ENCODE measurements at places on chromosomes 5 and 9.

DNA sequence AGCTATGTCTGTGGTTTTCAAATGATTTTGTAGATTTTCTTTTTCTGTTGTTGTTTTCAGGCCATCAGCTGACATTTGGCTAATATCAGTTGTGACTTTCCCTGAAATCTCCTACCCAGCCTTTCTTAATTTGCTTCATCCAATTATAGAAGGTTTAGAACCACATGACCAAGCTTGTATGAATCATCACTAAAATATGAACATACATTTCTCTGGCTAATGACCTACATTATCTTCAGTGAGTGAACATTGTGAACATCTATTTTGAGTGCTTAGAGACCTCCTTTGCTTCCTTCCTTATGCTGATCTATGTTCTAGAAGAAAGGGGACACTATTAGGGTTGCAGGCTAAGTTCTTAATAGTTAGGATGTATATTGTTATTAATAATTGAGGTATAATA lies 532.5 kb downstream of the RAB3C start:
- DNase-seq = no peak

DNA sequence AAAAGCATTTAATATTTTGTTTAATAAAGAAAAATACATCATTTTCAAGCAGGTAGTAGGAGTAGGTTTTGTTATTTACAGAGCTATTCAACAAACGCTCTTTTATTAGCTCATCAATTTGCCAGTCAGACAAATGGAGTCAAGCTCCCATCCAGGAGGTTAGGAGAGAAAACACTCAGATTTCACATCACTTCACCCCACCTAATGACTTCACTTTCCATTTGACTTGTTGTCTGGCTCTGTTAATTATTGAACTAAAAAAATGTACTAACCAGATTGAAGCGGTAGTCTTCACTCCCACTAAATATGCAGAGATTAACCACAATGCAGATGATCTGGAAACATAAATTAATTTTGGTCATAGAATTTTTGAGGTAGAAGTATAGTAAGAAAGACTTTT lies 193.6 kb upstream of the VCAN start:
- DNase-seq = no peak

DNA sequence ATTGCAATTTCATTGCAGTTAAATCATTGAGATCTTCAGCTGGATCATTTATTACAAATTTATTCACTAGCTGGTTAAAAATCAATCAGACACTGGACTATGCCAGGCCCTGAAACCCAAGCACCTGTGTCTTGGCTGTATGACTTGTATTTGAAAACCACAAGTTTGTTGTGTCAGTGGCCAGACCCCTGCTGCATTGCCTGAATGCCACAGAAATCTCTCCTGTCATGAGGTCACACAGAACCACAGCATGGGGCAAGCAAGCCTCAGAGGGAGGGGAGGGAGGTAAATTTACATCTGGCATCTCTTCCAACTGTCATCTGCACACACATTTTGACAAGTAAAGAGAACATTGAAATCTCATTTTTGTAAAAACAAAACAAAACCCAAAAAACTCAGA lies 90.0 kb downstream of the ARRDC3 start:
- no peak for DNase-seq

- peak; percentile 88 for DNase-seq
Observed at GRCh38 chr9:131361202-131361833, 32.6 kb upstream of the PRRC2B start.

GRCh38 chr5:72552041-72552557 lies 44.9 kb upstream of the ZNF366 start:
- no peak for DNase-seq

DNA sequence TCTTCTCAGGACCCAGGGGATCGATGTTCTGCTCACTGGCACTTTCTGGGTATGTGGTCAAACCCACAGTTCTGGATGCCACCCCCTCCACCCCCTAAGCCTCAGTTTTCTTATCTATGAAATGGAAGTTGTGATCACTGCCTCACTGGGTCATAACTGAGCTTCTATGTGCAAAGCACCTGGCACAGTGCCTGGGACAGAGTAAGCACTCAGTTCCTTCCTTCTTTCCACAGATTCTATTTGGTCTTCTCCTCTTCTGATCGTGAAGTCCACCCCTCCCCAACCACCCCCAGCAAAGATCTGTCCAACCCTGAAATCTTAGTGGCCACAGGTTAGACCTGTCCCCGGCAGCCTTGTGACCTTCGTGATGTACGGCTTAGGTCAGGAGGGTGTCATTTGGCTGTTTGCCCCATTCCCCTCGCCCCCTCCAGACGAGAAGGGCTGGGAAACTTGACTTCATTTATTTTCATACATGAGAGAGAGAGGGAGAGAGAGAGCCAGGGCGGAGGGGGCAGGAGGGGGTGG lies 181.4 kb downstream of the FGF18 start:
- DNase-seq = no peak

GRCh38 chr5:37043693-37044092 lies 167.1 kb downstream of the NIPBL start:
- DNase-seq = peak; percentile 31

- DNase-seq = no peak
Observed at GRCh38 chr5:953535-954449, 54.8 kb upstream of the NKD2 start.

- DNase-seq = no peak
Observed at GRCh38 chr9:34171753-34172535, 6.9 kb upstream of the UBAP1 start.

DNA sequence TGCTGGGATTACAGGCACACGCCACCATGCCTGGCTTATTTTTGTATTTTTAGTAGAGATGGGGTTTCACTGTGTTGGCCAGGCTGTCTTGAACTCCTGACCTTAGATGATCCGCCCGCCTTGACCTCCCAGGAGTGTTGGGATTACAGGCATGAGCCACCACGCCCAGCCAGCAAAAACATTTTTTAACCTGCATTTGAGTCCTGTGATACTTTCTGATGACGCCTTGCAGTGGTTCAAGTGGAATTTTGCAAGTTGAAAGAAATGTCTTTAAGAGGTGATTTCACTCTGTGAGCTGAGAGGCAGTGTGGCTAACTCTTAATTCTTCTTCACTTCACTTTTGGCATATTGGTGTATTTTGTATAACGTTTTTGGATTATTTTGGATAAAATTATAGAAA lies 9.1 kb downstream of the ANP32B start:
- DNase-seq = no peak

GRCh38 chr5:65084795-65085515 lies 316.2 kb downstream of the CWC27 start:
- DNase-seq = no peak

DNA sequence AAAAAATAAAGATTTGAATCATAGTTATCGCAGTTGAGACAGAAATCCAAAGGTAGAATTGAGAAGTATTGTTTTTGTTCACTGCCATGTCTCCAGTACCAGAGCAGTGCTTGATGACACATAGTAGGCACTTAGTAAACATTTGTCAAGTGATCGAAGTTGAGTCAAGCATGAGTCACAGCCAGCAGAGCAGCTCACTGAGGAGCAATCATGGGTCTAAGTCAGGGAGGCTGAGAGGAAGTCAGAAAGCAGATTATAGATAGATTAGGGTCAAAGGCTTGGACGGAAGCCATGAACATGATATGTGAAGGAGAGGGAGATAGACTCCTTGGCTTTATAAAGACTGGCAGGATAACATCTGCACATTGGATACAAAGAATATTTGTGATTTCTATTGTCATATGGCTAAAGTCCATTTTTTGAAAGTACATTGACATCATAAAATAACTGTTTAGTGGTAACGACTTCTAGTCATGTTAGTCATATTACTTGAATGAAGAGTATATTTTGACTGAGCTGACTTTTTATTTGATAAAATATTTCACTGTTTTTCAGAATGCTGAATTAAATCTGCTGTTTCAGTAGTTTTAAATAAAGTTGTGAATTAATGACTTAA lies 168.5 kb downstream of the RAB3C start:
- peak; percentile 20 for DNase-seq

GRCh38 chr5:137516251-137516797 lies 17.2 kb upstream of the SPOCK1 start:
- DNase-seq = no peak

DNA sequence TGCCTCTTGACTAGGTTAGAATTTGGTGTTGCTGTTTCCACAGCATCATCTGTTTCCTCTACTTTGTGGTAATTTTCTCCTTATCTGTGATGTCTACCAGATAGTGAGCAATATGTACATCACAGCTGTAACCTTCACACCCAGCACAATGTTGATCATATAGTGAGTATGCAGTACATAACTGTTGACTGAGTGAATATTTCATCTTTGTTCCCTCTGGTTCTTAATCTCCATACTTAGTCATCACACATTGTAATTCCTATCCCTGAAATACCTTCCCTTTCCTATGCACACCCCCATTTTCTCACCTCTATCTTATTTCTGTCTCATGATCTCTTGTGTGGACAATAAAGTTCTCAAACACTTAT lies 115.9 kb downstream of the KIF4B start:
- no peak for DNase-seq

DNA sequence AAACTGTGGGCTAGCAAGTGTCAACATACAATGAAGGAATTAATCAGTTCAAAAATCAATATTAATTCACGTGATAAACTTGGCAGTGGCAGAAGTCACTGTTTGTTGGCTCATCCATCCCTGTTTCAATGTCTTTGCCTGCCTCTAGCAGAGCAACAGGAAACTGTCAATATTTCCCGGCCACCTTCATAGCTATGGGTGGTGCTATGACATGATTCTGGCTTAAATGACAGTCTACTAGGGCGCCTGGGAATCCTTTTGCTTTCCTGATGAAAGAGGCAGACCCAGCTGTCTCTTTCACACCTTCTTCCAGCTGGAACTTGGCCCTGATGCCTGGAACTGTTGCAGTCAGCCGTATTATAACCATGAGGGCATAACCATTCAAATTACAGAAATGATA lies 72.1 kb upstream of the DNAH5 start:
- DNase-seq = no peak
